NCI-H526 treated with DMSO at 0.1 percent for 48 hours (cell line): ENCODE measurements at places on chromosomes 5 and 9.

- DNase-seq, result no peak
These were observed 40.1 kb downstream of the DCAF10 start for GRCh38 chr9:37840560-37841194.

DNA sequence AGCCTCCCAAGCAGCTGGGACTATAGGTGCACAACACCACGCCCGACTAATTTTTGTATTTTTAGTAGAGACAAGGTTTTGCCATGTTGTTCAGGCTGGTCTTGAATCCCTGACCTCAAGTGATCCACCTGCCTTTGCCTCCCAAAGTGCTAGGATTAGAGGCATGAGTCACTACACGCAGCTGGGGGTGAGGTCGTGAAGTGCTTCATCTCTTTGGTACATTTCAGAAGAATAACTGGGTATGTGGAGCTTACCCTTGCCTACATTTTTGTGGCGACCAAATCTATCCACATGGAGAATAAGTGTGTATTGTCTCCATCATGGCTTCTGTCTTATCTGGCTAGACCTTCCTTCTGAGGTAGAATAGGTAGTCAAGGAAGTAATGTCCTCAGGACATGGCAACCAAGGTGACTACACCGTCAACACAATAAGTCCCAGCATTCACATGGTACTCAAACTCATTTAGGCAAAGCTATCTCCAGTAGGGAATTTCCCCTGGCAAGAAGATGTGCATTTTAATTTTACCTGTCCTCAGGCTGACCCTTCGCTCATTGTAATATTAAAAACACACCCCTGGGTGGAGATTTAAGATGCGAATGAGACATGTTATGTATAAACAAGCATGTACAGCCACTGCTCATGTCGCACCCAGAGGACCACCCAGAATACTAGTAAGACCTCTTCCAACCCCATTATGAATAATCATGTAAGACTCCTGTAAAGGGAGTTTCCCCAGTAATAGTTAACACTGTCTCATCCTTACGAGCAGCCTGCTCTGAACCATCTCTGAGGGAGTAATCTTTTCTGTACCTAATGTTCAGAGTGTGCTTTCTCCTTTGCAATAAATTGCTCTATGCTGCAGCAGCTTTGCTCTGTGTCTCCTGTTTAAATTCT is 1173.2 kb downstream of the TAF11L14 start:
- DNase-seq, result no peak

GRCh38 chr5:80959768-80960442 is at the start of gene RASGRF2:
Gene RASGRF2, plus strand, starts transcription at chr5:80960363. Its CDS starts 376 bp downstream, at chr5:80960739.
- peak; percentile 44 for DNase-seq

DNA sequence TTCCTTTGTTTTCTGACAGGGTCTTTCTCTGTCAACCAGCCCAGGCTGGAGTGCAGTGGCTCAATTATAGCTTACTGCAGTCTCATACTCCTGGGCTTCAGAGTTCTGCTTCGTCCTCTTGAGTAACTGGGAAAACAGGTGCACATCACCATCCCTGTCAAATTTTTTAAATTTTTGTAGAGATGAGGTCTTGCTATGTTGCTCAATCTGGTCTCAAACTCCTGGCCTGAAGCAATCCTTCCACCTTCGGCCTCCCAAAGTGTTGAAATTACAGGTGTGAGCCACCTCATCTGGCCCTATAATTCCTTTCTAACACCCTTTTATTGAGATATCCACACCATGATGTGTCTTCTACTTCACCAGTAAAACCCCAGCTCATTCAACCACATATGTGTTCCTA is 341.6 kb upstream of the PCSK5 start:
- no peak for DNase-seq

GRCh38 chr9:89431930-89432725 is 65.8 kb downstream of the SEMA4D start:
- DNase-seq, result peak; percentile 3

DNA sequence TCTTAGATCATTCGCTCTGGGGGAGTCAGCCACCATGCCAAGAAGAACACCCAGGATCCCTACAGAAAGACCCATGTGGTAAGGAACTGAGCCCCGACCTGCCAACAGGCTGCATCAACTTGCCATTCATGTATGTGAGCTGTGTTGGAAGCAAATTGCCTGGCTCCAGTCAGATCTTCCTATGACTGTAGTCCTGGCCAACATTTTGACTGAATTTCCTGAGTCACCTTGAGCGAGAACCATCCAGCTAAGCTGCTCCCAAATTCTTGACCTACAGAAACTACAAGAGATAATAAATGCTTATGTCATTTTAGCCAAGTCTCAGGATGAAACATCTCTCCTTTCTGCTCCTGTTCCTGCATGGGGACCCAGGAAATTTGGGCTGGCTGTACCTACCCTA is 40.0 kb upstream of the SLC44A1 start:
- no peak for DNase-seq

- no peak for DNase-seq
These were observed 79.1 kb upstream of the GOLM1 start for GRCh38 chr9:86178503-86178902.

DNA sequence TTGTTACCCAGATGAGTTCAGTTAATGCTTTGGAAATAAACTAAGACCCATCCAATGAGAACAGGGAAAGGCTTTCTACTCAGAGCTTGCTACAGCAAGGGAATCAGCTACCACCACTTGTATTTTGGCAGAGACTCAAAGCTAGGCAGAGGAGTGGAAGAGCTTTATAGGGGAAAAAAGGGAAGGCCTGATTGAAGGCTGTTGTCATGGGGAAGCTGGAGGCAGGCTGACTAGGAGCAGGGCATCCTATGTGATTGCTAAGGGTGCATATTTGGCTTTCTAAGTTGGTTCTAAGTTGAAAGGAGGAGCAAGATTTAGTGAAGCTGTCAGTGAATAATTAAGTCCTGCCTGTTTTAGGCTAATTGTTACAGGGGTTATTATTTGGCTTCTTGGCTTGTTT is 115.5 kb downstream of the PTTG1 start:
- DNase-seq, result no peak

GRCh38 chr5:148913493-148913892 is 87.1 kb downstream of the ADRB2 start:
- DNase-seq, result no peak

DNA sequence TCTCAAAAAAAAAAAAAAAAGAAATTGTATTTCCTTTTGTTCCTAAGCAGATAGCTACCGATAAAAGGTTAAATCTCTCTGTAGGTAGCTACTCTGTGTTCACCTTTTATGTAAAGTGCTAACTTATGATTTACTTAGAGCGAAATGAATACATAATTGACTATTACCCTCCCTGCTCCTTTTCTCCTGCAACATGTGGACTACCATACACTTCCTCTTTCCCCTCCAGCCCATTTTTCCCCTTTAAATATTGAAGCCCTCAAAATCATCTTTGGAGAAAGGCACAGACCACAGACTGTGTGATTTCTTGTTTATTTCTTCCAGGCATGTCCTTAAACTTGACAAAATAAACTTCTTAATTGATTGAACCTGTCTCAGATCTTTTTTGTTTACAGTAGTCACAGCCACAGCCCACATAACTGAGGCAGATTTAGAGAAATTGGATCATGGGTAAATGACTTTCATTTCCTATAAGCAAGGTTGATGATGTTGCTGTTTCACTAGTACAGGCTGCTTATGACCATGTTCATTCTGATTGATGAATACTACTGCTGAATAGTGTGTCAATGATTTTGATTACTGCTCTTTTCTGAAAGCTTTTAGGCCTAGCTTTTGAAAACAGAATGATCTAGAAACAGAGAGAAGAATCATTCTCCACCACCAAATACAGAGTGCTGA is 59.2 kb downstream of the PHAX start:
- no peak for DNase-seq

- no peak for DNase-seq
These were observed 39.4 kb upstream of the MAP1B start for GRCh38 chr5:72067682-72068470.

GRCh38 chr9:12538842-12539579 is 154.2 kb upstream of the TYRP1 start:
- DNase-seq, result no peak

DNA sequence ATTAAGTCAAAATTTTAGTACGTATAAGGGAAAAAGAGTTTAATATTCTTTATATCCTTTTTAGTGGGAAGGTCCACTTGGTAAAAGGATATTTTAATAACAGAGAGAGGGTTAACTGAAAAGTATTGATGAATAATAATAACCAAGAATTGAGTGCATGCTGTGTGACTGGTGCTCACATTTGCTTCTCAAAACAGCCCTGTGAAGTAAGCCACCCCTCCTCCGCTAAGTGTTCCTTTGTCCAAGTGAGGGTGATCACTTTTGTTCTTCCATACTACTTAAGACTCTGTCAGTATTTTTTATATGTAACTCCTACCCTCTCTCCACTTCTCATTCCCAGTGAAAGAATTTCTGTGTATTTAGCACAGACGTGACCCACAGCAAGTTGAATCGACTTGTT is 51.5 kb downstream of the SLC44A1 start:
- DNase-seq, result no peak

DNA sequence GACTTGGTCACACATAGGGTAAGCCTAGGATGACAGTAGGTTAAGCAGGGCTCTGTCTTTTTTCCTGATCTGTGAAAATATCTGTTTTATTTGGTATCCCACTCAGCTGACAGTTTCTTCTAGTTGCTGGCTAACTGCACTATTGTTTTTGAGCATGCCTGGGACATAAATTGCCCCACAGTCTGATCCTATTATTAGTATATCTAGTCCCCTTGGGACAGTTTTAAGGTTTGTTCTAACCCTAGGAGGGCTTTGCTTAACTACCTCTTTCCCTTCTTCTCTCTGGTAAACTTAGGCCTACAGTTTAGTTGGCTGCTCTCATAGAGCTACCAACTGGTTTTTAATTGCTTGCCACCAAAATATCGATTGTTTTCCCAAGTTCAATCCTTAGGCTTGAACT is 446.6 kb downstream of the ARHGEF28 start:
- DNase-seq, result no peak

DNA sequence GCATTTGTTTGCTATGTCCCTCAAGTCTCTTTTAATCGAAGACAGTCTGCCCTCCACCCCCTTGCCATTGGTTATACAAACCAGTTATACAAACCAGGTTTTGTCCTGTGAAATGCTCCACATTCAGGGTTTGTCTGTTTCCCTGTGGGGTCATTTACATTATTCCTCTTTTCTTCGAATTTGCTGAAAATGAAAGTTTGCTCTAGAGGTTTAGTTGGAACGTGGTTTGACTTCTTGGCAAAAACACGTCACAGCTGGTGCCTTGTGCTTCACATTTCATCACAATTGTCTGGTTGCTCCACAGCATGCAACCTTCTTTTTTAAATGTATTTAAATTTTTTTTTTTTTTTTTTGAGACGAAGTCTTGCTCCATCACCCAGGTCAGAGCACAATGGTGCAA is 4.2 kb upstream of the HAVCR2 start:
- no peak for DNase-seq
